Stimulated activated CD4-positive, alpha-beta T cell treated with anti-CD3 and anti-CD28 coated beads, Interleukin-4, amount 100 ng/mL, for 1 hour (primary cell): ENCODE measurements at places on chromosomes 6 and 20.

DNA sequence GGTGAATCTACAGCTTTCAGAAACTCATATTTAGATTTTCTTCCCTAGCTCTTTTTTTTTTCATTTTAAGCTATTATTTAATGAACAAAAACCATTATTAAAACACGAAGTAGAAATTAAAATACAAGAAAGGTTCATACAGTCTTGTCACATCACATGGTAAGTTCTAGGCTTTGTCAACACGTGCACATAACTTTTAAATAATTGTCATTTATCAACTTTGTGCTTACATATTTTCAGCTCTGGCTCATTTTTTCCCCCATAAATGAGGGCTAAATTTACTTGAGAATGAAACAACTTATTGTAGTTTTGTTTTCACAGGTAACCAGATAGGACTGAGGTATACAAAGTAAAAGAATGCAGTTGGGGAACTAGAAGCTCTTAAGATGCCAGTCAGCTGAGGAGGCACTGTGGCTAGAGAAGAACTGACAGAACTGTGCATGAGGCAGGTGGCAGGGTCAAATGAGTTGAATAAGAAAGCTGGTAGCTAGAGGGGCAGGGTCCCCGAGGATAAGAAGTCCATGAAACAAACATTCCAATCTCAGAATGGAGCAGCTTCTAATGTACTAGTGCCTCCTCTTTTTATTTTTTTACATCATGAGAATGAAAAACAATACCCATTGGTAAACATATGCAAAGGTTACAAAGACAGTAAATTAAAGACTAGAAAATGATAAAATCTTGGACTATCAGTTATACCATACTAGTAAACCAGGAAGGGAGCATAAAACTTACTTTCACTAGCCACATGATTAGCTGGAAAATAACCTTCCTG lies 141.5 kb downstream of the MYB start:
- no peak for DNase-seq

DNA sequence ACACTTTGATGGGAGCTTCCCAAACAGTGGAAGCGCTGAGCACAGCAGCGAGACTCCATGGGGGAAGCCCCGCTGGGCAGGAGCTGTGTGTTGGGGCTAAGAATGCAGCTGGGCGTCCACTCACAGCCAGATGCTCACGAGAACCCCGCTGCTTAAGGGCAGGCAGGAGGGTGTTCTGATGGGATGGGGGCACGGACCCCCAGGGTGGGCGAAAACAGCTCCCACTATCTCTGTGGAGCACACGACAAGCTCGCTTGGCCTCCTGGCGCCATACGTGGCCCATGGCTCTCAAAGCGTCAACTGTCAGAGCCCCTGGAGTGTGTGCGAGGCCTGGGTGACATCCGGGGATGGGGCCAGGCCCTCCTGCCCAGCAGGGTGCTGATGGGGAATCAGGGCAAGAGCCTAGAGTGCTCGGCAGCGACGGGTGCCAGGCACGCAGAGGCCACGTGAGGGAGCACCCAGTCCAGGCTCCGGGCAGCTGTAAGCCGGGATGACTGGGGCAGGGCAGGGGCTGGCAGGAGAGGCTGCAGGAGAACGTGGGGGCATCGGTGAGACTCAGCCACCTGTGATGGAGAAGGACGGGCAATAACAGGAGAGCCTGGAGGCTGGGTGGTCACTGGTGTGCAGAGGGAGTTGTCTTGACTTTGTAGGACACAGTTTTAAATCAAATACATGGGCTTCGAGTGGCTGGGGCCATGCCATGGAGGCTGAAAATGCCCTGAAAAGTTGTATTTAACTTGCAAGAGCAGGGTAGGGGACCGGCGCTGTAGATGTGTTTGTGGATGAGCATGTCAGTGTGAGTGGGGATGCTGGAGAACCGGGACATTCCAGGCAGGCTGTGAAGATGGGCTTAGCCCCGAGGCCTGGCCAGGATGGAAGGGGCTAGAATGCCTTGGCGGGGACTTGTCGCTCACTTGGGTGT lies 27.3 kb downstream of the PYGB start:
- no peak for DNase-seq

- no peak for DNase-seq
Observed at GRCh38 chr6:149056777-149057463, 260.6 kb upstream of the TAB2 start.

DNA sequence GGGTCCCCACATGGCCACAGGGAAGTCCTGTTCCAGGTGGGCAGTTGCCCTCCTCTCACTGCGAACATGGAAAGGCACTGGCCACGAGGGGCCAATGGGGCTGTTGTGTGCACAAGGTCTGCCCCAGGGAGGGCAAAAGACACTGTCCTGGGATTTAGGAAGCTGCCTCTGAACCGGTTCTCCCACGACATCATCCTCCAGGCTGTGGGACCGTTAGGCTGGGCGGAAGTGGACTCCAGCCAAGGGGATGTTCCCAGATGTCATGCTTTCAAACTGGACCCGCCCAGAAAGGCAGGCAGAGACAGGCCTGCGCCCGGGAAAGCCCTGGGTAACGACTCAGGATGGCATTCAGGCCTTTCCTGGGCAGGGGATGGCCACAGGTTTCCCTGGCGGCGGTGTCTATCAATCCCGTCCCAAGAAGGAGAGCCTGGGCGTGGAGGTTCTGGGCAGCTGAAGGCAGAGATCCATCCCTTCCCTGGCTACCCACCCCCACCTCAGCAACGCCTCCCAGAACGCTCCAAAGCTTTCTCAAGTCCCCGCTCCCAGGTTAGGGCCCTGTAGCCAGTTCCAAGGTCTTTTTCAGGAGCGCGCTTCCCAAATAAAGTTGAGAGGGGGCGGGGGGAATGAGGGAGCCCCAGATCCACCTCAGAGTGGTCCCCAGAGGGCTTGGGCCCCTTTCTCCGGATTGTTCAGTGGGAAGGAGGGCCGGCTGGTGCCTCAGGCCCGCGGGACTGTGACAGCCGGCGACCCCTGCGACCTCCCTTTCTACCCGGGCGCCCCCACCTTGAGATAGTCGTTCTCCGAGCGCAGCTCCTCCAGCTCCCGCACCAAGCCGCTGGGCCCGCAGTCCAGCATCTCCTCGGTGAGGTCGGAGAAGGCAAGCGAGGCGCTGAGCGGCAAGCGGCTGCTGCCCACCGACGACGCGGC lies 13.8 kb upstream of the TLDC2 start:
- DNase-seq = no peak

- no peak for DNase-seq
Observed at GRCh38 chr20:35014537-35014936, 58.9 kb downstream of the MYH7B start.

DNA sequence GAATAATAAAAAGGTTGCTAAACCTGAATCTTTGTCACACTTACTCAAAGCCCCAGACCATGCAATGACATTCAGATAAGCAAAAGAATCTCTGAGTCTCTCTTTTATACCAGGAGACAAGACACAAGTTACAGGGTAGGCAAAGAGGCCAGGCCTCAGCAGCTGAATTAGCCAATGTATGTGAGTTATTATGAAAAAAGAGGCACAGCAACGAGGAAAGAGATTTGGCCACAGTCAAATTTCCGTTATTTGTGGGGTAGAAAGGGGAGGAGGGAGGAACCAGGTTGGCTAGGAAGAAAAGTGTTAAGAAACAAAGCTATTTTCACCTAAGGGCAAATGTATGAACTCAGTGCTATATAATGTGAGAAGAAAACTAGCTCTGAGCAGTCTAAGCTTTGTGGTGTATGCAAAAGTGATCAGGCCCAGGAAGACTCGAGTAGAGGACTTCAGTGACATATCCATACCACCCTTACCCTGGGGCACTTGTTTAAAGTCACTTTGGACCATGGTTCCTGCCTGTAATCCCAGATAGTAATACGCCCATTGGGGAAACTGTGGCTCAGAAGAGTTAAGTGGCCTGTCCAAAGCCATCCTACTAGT lies 19.1 kb downstream of the IPCEF1 start:
- no peak for DNase-seq

DNA sequence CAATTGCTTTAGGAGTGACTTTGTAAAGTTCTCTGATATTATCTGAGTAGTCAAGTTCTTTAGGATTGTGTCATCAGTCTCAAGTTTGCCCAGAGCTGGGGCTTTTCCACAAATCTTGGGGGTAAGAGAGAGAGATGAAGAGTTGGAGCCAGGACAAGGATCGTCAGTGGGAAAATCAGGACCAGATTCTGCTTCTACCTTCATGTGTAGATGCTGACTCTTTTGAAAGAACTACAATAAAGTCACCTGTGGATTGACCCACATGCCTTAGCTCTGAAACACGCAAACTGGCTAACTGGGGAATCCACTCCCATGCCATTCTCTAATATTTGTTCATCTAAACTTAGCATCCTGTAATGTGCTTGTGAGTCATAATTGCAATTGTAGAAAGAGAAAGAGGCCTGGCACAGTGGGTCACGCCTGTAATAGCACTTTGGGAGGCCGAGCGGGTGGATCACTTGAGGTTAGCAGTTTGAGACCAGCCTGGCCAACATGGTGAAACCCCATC lies 15.6 kb upstream of the BICRAL start:
- DNase-seq = no peak

GRCh38 chr6:137661601-137662000 lies 167.4 kb upstream of the OLIG3 start:
- peak; percentile 67 for DNase-seq

- no peak for DNase-seq
Observed at GRCh38 chr20:58139849-58140786, 88.3 kb downstream of the ANKRD60 start.

DNA sequence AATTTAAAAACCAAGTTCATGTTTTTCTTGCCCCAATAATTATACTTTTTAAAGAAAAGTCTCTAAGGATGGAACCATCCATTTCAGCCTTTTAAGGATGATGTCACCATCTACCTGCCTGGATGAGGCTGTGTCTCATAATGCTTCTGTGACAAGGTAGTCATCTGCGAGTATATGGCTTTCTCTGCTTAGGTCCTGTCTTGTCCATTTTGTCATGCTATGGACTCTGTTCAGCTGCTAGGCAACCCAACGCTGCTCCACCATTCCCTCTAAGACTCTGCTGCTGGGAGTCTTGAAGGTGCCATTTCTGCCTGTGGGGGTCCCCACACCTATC lies 459.8 kb upstream of the RUNX2 start:
- no peak for DNase-seq

- DNase-seq = no peak
Observed at GRCh38 chr6:99011151-99011550, 63.4 kb upstream of the FBXL4 start.

- no peak for DNase-seq
Observed at GRCh38 chr6:68689910-68690309, 54.8 kb downstream of the ADGRB3 start.

- DNase-seq = peak; percentile 81
Observed at GRCh38 chr20:51529758-51530157, 12.8 kb downstream of the NFATC2 start.

- no peak for DNase-seq
Observed at GRCh38 chr6:129590408-129591022, 119.5 kb downstream of the ARHGAP18 start.

- DNase-seq = no peak
Observed at GRCh38 chr20:17621229-17621968, 51.5 kb downstream of the DSTN start.

- DNase-seq = no peak
Observed at GRCh38 chr6:3297909-3298308, 39.2 kb downstream of the PSMG4 start.

DNA sequence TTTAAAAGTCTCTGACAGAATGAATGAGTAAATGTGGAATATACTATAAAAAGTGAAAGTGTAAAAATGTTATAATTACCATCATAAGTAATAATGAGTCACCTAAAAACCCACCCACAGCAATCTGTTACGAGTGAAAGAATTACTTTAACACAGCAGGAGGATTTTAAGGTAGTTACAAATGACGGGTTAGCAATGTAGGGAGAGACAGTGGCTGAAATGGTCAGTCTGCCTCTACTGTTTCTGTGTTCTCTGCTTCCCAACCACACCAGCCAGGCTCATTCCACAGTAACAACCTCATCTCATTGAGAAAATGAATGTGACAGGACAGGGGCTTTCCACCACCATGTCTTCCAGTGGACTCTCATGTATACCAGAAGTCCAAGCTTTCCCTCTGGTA lies 124.4 kb upstream of the KCNK16 start:
- no peak for DNase-seq

GRCh38 chr6:36493319-36493718 lies 50.5 kb downstream of the KCTD20 start:
- no peak for DNase-seq

DNA sequence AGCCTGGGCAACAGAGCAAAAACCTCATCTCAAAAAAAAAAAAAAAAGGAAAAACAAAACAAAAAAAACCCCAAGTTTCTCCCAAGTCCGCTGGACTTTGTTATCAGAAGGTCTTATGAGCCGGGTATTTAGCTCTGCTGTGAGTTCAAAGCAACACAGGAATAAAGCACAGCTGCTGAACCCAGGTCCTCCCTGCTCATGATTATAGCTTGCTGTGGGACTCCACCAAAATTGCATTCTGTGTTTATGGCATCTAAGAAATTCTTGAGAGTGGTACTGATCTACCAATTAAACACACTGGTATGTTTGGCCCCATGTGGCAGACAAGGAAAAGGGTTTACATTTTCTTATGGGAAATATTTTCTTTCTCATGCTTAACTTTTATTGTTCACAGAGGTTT lies 93.6 kb upstream of the NEDD9 start:
- no peak for DNase-seq

DNA sequence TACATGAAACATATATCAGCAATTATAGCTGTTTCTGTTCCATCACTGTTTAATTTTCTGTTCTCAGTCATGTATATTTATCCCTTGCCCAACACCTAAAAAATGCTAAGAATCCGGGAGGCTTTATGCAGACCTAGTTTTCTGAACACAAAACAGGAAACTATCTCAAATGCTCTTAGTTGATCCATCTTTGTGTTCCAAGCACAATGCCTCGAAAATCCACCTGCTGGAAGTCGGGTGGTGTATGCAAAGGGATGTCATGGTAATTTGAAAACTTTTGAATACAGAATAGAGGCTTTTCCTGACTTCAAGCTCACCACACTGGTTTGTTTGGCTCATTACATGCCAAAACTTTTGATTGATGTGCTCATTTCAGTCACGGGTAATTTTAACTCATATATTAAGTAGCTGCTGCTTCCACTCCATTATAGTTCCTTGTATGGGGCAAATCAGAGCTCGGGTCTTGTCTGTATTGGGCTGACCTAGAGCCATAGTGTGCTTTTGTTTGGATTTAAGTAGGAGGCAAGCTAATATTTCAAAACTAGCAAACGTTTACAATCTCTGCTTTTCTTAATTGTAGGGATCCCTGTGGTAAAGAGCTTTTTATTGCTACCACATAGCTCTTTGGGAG lies 646.5 kb upstream of the EPHA7 start:
- no peak for DNase-seq
